NCI-H2029 treated with DMSO at 0.1 percent for 48 hours (cell line): ENCODE measurements at places on chromosomes 2 and 18.

DNA sequence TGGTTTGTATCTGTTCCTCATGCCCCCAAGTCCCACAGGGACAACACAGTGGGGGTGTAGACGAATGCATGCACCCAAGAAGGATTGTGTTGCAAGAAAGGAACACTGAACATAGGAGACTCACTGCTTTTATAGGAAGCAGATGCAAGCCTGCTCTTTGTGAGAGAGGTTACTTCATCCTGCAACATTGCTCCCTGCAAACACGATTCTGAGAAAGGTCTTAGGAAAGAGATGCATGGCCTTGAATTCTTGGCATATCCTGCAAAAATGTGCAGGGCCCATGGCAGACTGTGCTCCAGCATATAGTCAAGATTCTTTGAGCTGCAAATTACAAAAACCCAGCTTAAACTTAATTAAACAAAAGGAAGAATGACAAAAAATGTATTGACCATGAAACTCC lies 312.2 kb upstream of the MGAT5 start:
- DNase-seq, result no peak

- no peak for DNase-seq
Observed at GRCh38 chr2:1798115-1798784, 53.9 kb upstream of the PXDN start.

GRCh38 chr2:237122214-237122666 lies 36.6 kb downstream of the COPS8 start:
- peak; percentile 57 for DNase-seq

DNA sequence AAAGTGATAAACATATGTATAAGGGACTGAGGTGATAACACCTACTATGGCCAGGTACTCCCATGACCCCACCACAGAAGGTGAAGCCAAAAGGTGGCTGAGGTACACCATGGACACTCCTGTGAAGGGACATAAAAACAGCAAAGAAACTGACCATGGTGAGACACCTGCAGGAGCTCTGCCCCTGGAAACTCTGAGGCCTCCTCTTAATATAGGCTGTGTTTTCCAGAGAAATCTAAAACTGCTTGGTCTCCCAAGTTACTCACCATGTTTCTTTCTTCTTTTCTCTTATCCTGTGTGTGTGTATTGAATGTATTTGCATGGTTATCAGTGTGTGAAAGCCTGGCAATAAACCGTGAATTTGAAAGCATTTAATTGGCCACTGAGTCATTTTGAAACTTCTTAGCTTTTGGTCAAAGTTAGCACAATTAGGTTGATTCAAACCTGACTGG lies 739.3 kb upstream of the GCFC2 start:
- no peak for DNase-seq

GRCh38 chr2:239459056-239459455 lies 58.2 kb upstream of the HDAC4 start:
- DNase-seq, result no peak

DNA sequence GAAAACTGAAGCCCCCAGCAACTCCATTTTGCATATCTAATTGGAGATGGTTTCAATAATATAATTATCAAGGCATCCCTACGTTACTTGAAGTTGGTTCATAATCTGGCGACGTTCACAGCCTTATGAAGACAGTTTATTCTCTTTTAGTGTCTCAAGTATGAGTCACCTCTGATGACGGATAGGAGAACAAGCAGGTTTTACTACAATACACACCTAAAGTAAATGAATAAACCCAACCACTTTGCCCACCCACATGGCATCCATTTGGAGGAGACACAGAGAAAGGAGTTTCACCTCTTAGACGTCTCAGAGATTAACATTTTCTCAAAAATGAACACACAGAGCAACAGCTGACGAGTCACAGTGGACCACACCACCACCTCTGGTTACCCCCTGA lies 40.8 kb downstream of the BCL11A start:
- no peak for DNase-seq

- no peak for DNase-seq
Observed at GRCh38 chr2:26504002-26504401, 26.1 kb upstream of the OTOF start.

- no peak for DNase-seq
Observed at GRCh38 chr18:46291149-46291548, 187.0 kb downstream of the HAUS1 start.

GRCh38 chr2:160918906-160919503 lies 241.2 kb upstream of the TANK start:
- peak; percentile 12 for DNase-seq

DNA sequence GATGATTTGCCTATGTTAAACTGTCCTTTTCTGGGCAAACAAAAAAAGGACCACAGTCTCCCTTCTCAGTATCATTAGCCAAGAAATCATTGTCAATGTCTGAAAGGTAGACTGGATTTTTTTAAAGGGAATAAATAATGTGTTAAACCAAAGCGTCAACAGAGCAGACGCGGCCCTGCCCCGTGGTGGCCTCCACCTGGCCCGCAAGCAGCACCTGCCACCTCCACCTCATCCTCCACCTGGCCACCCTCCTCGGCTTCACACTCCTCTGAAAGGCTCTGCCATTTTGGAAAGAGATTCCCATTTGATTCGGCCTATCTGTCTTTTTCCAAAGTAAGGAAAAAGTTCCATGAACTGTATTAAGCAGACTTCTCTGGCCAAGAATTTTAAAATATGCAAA lies 67.9 kb upstream of the TMEM200C start:
- DNase-seq, result no peak

DNA sequence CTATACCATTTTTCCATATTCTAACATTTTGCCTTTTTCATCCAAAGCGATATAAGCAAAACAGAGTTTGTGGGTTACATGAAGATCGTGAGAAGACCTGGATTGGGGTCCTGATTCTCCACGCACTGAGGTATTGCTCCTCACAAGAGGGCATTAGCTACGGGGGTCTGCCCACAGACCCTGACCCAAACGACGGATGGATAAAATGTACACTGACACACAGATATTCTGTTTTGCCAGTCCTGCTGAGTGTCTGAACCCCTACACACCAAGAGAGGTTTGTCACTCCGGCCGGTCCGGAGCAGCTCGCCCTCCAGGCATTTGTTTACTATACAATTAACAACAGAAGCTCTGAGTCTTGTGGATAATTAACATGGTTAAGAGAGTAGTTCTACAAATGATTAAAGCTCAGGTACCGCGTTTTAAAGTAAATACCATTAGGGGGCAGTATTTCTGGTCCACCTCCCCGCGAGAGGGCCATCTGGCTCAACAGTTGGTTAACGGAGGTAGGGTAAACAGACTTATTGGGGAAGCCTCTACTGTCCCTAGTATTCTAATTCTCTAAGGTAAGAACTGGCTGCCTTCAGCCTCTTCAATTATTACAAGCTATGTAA lies 28.4 kb downstream of the SCYGR8 start:
- DNase-seq, result no peak

GRCh38 chr2:241010531-241011295 lies 12.3 kb downstream of the SNED1 start:
- no peak for DNase-seq

DNA sequence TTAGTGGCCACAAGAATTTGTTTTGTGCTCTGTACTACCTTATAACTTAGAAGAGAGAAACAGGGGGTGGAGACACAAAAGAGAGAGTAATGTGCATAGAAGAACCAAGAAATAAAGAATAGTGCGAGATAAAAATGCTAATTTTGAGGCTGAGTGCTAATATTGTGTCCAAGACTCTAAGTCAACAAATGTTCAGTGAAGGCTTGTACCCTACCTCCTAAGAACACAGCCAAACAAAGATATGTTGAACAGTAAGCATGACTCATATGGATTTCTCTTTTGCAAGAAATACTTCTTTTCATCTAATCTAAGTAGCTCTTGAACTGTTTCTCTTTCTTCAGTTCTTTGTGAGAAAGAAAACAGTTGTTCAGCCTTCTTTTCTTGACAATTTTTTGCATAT lies 45.2 kb downstream of the GAREM1 start:
- DNase-seq, result no peak

GRCh38 chr18:78675231-78675630 lies 304.4 kb upstream of the SALL3 start:
- DNase-seq, result no peak

- DNase-seq, result no peak
Observed at GRCh38 chr18:55491616-55492015, 96.4 kb downstream of the TCF4 start.

- no peak for DNase-seq
Observed at GRCh38 chr2:28749526-28749925, 2.1 kb upstream of the PPP1CB start.

GRCh38 chr18:59275406-59275949 lies 2.2 kb upstream of the RAX start:
- no peak for DNase-seq

- DNase-seq, result no peak
Observed at GRCh38 chr18:3546106-3546505, 96.1 kb downstream of the TGIF1 start.

- DNase-seq, result no peak
Observed at GRCh38 chr2:174166261-174166660, 82.1 kb downstream of the OLA1 start.

- DNase-seq, result no peak
Observed at GRCh38 chr18:74360852-74361655, 45.4 kb downstream of the C18orf63 start.

DNA sequence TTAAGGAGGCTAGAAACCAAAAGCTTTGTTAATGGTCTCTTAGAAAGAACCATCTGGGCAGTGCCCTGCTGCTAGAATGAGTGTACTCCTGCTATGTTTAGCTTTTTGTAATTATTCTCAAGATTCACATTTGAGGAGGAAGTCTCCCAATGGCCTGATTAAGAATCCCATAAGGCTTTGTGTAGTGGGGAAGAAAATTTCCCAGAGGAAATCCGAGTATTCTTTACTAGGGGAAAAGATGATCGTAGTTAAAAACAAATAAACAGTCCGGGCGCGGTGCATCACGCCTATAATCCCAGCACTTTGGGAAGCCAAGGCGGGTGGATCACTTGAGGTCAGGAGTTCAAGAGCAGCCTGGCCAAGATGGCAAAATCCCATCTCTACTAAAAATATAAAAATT lies 117.9 kb downstream of the PTRHD1 start:
- DNase-seq, result no peak

- no peak for DNase-seq
Observed at GRCh38 chr18:63187791-63188460, 131.6 kb downstream of the BCL2 start.

DNA sequence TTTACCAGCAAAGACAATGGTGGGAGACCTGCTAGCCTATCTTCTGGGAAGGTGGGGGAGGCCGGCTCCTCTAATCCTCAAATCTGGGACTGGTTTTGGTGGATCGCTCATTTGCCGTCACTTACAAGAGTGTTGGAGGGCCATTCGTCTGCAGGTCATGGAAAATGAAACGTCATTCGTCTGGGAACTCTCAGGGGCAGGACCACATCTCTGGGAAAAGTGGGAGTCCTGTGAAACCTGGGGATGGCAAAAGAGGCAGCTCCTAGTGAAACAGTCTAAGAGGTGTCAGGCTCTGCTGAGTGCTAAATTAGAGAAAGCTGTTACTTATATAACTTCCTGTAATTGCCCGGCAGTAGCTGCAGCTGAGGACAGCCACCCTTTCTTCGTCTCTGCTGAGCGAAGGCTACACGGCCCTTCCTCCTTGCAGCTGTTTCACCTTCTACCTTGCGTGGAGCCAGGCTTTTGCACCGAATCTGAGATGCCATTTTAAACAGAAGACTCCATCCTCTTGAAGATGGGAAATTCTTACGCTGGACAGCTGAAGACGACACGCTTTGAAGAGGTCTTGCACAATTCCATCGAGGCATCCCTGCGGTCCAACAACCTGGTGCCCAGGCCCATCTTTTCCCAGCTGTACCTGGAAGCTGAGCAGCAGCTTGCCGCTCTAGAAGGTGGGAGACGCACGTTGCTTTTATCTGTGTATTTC lies 22.4 kb downstream of the GREB1 start:
- DNase-seq, result no peak

- DNase-seq, result no peak
Observed at GRCh38 chr2:25029183-25029554, 12.7 kb upstream of the EFR3B start.

- no peak for DNase-seq
Observed at GRCh38 chr18:55323051-55323994, 264.7 kb downstream of the TCF4 start.

DNA sequence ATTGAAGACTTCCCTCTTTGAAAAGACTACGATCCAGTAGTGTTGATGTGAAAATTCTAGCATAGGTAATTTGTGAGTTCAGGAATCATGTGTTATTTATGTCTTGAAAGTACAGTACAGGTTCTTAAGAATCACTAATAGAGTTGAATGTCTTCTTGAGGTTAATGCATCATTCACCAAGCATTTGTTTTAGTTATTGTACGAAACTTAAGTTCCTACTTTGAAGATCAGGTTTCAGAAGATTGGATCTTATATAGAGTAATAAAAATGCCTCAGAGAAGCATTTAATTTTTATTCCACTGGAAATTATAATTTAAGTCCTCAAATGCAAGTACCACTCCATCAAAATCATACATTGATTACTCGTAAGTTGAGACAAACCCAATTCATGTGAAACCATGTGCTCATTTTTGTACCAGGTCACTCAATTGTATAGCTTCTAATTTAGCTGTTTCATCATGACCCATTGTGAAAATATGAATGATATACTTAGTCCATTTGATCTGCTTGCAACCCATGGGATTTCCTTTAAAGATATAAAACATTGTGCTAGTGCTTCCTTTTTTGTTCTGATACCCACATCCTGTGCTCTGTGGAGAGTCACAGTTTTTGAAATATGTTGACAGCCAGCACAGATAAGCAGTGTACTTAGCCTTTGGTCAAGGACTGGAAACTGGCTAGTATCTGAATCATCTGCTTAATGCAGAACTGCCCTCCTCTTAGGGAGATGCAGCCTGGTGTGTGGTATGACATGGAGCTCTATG lies 22.5 kb upstream of the RAB27B start:
- DNase-seq, result no peak

- no peak for DNase-seq
Observed at GRCh38 chr2:190551928-190552327, 17.4 kb upstream of the NEMP2 start.

- no peak for DNase-seq
Observed at GRCh38 chr18:5175378-5175777, 21.7 kb downstream of the AKAIN1 start.

DNA sequence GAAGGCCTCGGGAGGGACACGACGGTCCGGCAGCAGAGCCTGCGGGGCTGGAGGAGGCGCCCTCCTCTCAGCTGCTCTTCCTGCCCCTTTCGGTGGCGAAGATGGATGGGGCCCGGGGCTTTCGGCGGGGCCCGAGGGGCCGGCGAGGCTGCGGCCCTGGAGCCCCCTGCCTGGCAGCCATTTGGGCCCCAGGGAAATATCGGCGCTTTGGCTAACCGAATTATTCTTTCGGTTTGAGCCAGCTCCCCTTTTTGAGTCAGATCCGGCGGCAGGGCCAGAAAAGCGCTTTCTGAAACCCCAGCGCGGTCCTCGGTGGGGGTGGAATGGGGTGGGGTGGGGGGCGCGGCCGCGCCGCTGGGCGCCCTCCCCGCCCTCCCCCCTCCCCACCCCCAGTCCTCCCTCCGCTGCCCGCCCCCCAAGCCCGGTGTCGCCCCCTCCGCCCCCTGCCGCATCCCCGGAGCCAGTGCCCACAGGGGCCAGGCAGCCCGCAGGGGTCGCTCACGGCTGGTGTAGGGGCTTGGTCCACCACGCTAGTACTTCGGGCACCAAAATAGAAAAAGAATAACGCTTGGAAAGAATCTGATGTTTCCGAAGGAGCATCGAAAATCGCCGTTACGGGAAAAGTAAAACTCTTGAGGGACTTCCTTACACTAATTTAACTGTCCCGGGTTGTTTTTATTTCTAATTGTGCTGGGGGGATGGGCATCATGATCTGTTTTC lies 9.1 kb upstream of the ARID5A start:
- DNase-seq, result no peak

- DNase-seq, result no peak
Observed at GRCh38 chr2:203670939-203671338, 35.5 kb upstream of the CD28 start.

GRCh38 chr2:235170016-235170415 lies 218.2 kb downstream of the SH3BP4 start:
- DNase-seq, result no peak

GRCh38 chr2:48734576-48735303 lies 20.8 kb downstream of the LHCGR start:
- no peak for DNase-seq
